ENCODE measurements at places on chromosomes 2 and 18. TPM values are rescaled to one million over a fixed set of nuclear protein-coding genes. Genes with fewer than 3 reads are reported as not detected.

DNA sequence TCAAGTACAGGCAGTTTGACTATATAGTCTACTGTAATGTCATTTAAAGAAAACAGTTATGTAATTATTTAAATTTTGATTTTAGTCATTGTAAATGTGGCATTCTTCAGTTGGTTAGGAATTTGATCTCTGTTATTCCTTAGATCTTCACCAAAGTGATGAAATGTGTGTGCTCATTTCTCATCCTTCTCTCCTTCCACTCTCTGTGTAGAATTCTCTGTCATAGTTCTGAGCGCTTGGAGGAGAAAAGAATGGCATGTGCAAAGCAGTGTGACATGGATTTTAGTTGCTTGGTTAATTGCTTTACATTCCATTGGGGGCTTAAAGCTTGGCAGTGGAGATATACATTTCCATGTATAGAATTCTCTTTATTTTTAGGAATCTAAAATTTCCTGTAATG, 14.8 kb downstream of the PIK3C3 start:
- DNase-seq: no peak

DNA sequence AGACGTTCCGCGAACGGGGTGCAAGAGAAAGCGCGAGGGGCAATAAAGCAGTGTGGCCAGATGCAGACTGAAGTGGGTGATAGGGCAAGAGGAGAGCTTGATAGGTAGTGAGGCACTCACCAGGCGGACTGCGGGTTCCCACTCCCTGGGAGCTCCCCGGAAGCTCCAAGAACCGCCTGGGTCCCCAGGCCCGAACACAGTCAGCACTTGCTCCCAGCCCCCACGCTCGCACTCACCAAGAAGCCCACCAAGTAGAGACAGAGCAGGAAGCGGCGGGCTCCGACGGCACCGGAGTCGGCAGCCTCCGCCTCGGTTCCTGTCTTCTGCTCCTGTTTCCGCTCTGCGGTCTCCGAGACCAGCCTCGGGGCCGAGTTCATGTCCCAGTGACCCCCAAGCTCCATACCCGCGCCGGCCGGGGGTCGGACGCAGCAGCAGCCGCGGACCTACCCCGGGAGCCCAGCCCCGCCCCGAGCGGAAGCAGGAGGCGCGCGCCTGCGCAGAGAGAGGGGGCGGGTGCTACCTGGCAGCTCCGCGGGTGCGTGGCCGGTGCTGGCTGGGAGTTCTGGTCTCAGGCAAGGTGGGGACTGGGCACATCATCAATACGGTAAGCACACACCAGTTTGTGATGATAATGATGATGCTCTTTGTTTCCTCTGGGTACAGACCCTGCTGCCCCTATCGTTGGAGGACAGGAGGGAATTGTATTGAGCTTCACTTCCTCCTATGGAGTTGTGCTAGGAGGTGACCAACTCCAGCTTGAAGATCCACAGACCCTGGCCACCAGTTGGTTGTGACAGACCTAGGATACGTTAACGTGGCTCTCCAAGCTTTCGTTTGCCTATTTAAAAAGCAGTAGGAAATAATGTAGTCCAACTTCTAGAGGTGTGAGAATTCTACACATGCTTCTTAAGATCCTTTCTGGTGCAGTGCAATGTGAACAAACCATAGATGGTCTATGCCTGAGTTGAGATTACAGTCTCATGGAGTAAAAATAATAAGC, 25.1 kb upstream of the TMEM182 start:
- DNase-seq: peak; percentile 94

DNA sequence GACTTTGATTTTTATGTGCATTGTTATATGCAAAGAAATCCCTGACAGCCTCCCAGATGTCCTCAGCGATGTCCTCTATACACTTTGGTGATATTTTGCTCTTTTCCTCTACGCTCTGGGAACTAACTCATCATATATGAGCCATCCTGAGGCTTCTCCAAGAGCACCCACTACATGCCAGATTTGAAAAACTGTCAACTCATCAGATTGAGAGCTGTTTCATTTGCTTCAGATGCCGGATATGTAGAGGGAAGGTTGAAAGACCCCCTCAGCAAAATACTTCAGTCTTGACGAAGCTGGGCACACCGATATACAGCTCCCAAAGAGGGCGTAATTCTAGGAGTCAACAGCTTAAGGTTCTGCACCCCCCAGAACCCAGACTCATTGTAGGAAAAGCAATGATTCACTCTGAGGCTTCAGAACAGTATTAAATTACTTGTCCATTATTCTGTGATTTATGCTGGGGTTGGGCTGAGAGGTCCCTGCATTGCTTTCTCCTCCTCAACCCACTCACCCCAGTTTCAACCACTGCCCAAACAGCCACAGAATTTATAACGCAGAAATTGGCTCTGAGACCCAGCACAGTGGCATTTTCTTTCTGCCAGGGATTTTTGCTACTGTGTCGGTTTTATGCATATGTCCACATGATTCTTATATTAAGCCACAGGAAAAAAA, 341.8 kb downstream of the ALK start:
- DNase-seq: no peak

The FEV gene
- not detected for total RNA-seq

The UBXN4 gene
- total RNA-seq: 62.0 TPM

- DNase-seq: peak; percentile 89
Measured at GRCh38 chr2:42974721-42975717, 182.6 kb upstream of the HAAO start.

- no peak for DNase-seq
Measured at GRCh38 chr2:199455545-199456382, 2.0 kb downstream of the SATB2 start.

- no peak for DNase-seq
Measured at GRCh38 chr2:15412779-15413178, 148.4 kb downstream of the NBAS start.

GRCh38 chr2:24110660-24111303, 12.4 kb downstream of the PFN4 start:
- no peak for DNase-seq

The ESPNL gene
- not detected for total RNA-seq

DNA sequence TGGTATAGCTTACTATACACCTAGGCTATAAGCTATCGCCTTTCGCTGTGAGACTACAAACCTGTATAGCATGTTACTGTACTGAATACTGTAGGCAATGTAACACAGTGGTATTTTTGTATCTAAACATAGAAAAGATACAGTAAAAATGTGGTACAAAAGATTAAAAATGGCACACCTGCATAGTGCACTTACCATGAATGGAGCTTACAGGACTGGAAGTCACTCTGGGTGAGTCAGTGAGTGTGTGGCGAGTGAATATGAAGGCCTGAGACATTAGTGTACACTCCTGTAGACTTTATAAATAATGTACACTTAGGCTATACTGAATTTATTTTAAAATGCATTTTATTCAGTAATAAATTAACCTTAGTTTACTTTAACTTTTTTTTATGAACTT, 258.2 kb upstream of the SP5 start:
- no peak for DNase-seq

DNA sequence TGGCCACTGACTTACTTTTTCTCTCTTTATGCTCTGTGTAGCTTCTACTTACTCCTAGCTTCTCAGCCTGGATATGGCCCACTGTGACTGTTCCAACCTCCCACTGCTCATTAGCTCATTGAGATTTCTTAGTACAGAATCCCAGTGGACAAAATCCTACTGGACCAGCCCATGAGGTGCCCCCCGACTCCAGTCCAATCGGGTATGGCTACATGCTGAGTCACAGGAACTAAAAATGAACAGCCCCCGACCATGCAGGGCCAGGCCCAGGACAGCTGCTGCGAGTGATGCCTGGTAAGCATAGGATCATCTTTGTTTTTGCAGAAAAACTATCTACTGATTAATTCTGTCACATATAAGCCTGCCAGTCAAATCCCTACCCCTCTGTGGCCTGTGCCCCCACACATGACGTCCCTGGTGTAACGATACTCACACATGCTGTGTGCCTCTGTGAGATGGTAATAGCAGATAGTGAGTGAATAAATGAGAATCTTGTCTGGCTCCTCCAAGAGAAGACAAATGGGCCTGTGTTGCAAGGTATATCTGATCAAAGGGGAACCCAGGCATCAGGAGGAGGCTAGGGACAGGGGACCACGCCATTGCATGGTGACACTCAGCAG, 85.9 kb upstream of the KLF7 start:
- DNase-seq: no peak

DNA sequence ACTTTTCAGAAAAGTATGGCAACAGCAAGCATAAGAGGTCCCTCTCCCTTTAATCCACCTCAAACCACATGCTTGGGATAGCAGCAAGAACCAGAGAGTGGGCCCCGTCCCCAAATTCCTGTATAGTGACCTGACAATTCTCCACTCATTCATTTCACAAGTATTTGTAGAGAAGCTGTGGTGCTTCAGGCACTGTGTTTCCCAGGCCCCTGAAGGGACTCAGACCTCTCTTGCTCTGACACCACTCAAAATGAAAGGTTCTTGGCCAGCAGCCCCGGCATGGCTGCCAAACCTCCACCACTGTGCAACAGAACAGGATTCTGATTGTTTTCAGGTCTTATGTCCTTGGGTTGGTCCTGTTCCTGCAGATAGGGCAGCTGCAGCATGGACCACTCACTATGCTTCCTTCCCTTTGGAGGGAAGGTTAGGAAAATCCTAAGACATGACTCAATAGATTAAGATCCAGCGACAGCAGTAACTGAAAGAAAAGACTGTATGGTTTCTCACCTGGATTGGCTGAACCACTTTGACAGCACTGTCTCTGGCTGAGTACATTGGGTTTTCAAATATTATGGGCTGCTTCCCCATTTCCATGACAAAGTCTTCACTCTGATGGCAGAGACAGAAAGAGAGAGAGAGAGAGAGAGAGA, 67.6 kb downstream of the DHRS9 start:
- DNase-seq: peak; percentile 72

- no peak for DNase-seq
Measured at GRCh38 chr18:42155024-42155423, 200.0 kb downstream of the PIK3C3 start.

The PAIP2B gene
- 69.7 TPM for total RNA-seq
